ENCODE measurements at places on chromosomes 12 and 14.

GRCh38 chr14:44833376-44834060, 128.2 kb downstream of the KLHL28 start:
- no peak for DNase-seq

DNA sequence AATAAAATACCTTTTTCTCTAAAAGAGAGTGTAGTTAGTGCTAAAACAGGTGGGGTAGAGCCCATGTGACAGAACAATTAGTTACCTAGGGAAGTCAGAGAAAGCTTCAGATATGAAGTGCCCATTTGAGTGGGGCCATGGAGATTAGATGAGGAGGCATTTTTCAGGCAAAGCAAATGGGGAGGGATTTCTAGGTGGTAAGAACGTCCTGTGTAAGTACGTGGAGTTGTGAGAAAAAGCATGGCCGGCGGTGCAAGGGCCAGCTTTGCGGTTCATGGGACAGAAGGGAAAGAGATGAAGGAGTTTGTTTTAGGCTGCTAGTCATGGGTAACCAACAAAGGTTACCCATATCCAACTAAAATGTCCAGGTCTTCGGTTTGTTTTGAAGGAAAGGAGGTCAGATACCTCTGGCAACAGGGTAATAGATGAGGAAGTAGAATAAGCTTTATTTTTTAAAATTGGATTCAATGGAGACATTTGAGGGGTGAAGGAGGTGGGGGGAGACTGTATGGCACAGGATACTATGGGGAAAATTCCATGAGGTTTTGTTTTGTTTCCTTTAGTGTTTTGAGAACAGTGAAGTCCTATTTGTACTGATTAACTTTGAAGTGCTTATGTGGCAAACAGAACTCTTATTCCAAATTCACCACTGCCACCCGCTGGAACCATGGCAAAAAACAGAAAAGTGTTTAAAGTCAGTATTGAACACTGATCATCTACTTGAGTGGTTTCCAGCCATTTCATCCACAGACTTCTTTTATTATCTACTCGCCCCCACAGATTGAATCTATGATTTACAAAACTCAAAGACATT, 10.0 kb upstream of the SNRPF start:
- DNase-seq, result no peak

- no peak for DNase-seq
Observed at GRCh38 chr14:100904307-100905087, 975 bp upstream of the RTL1 start.

GRCh38 chr12:63930971-63931370, 86.5 kb downstream of the SRGAP1 start:
- no peak for DNase-seq

DNA sequence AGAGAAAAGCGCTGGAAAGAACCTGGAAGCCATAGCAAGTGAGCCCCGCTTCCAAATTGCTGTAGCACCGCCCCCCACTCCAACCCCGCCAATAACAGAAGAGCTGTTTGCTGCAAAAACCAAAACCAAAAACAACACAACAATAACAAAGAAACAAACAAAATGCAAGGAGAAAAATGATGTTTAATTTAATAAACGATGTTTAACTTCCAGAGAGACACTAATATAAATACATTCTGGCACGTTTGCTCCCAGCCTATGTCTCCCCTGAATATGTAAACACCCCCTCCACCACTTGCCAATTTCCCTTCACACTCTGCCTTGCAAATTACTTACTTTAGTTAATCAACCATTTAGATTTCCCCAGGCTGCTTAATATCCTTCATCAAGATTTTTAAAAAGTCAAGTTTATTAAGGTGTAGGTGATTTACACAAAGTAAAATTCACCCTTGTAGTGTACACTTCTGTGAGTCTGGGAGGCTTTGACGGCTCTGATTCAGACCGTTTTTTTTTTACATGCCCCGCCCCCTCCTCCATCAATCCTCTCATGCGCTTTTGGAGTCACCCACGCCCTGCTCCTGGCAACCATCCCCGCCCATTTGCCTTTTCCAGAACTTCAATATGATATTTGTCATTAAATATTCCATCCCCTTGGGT, 482 bp upstream of the IFI27L2 start:
- no peak for DNase-seq

DNA sequence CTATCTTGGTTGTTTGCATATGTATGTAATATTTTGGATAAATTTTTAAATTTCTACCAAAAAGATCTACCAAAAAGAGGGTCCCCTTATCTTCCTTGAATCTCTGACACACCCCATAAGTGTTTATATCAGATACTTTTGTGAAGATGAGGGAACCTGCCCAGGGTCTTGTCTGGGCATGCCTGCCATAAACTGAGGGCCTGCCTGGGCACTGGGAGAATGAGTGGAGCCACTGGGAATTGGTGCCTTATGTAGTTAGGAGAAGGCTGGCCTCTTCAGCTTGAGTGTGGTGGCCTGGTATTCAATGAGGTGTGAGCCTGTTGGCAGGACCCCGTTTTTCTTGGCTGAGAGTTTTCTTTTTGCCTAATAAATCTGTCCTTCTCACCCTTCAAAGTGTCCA, 46.5 kb downstream of the OR9K2 start:
- no peak for DNase-seq

DNA sequence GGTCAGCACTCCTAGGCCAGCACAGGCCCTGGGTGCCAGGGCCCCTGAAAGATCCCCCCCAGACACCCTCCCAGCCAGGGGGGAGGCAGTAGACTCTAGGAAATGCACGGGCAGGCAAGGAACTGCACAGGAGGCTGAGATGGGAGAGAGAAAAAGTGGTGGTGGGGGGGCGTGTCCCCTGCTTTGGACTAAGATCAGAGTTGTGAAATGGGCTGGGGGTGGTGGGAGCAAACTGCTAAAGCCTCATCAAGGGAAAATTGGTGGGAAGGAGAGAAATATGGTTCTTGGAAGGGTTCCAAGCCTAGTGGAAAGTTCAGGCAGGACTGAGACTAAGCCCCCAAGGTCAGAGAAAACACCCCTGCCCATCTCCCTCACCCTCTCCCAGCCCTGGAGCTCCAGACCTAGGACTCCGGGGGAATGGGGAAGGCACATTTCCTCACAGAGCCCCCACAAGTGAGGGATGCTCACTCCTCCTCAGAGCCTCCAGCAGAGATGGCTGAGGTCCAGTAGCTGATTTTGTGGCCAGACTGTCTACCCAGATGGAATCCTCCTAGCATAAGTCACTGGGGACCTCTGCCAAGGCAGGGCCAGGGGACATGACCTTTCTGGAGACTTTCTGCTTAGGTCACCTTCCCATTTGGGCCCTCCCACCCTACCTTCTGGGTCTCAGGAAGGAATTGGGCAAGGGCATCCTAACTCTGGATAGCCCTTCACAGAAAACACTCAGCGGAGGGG, 29.8 kb downstream of the FIGNL2 start:
- no peak for DNase-seq

DNA sequence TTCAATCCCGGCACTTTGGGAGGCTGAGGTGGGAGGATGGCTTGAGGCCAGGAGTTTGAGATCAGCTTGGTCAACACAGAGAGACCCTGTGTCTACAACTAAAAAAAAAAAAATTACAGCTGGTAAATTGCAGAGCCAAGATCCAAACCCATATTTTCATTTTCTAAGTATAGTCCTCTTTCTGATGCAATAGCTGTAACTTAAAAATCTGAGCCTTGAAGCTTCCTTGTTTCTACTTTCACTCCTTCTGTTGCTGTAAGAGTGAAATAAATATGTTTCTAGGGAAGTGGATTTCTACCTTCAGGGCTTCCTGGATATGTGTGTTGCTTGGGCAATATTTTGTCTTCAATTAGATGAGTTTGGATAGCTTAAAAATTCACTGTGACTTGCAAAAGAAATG, 42.0 kb upstream of the PRICKLE1 start:
- no peak for DNase-seq

DNA sequence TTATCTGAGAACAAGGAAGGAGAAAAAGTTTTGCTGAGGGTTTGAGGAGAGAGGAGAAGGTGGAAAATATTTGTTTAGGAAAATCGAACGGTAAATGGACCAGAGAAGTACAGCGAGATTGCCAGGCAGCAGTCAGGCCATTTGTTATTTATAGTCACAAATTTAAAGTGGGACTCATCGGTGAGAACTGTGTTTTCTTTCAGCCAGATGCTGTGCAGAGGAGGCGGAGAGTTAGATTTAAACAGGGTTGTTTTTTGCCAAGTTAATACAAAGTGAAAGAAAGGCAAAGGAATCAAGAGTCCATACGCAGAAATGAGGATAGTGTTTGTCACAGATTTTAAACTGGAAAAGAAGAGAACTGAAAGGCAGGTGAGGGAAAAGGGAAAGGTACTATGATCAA, 200.6 kb upstream of the CNOT2 start:
- no peak for DNase-seq

DNA sequence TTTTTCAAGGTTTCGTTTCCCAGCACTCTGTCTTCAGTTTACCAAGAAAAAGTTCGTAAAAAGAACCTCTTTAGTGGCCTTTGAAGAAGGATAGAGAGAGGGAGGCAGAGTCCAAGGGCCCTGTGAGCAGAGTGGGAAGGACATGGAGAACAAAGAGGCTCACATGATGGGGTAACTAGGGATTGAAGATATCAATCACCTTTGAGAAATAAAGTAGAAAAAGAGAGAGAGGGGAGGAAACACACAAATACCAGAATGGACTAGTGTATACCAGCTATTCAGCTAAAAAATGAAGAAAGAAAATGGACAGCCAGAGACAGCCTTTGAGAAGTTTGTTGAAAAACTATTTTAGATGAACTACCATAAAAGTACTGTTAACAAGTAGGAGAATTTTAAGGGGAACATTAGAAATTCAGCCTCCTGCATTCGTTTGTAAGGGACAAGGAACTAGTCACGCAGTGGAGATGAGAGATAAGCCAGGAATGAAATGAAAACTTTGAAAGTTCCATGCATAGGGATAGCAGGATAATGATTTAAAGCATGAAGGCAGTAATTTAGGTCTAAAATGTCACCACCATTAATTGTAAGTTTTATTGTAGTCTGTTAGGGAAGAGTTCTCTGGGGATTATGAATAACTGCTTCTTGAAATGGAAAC, 82.1 kb downstream of the SPTSSA start:
- DNase-seq, result no peak

GRCh38 chr12:992647-993046, 1.6 kb downstream of the ERC1 start:
- no peak for DNase-seq

Measured in breast epithelium (tissue), 4 donors.